ENCODE measurements at places on chromosomes 3 and 15.

DNA sequence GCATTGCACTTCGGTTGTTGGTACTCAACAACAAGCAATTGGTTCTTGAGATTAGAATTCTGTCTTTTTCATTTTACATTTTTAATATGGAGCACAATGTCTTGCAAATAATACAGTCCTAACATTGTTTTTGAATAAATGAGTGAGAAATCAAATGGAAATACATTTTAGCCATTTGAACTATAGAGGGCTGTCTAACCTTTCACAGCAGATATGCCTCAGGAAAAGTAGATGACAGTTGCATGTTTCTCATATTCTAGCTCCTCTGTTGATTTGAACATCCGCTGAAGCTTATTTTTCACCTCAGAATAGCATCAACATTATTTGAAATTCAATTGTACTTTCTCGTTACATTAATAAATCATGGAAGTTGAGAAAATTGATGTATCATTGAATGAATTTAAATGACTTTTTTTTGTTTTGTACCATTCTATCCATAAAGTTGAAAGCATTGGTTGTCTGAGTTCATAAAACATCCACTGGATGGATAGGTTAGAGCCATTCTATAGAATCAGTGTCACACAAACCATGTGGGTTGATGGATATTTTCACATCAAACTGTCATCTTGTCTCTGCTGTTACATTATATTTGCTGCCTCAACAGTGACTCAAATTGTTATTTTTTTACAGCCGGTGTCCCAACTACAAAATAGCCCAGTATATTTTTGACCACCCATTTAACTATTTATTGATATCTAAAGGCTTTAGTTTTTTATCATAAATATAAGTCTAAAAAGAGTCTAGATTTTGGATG is 928.3 kb downstream of the NSUN3 start:
- no peak for DNase-seq

- DNase-seq: no peak
Measured at GRCh38 chr15:51314391-51315337, 23.7 kb downstream of the CYP19A1 start.

- DNase-seq: no peak
Measured at GRCh38 chr15:101349047-101349951, 54.3 kb upstream of the SNRPA1 start.

DNA sequence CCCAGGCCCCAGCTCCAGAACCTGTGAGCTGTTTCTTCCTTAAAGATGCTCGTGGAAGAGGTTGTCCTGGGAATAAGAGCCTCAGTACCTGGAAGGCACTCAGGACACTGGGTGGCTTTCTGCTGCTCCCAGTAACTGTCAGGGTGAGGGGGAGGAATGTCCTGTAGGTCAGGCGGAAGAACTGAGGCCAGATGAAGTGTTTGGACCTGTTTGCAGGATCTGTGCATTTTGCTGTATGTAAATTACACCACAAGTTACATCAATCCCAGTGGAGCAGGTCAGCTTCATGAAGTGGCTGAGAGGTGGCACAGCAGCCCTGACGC is 27.1 kb downstream of the HDAC11 start:
- DNase-seq: no peak

GRCh38 chr15:80659375-80659774 is 35.7 kb upstream of the ABHD17C start:
- no peak for DNase-seq

DNA sequence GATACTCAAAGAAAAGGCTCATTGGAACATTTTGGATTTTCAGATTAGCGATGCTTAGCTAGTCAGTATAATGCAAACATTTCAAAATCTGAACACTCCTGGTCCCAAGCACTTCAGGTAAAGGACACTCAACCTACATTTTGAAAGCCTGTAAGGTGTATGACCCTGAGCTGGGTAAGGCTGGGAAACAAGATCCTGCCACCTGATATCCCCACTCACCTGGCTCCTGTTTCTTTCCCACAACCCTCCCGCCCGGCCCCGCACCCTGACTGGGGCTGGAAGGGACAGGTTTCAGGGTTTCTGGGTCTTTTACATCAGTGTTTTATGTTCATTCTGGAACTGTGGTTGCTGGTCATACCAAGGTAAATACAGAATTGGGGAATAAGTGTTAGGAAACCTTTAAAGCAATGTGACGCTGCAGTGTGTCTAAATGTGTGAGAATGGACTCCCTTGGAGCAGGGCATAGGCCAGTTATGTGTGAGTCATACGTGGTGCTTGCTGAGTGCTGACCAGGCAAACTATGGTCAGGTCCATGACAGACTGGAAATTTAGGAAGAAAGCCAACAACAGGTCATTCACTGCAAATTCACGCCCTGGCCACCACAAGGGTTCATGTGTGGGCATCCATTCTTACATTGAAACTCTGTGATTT is 22.9 kb downstream of the CTXND1 start:
- no peak for DNase-seq

GRCh38 chr3:64143409-64144130 is 81.7 kb downstream of the PRICKLE2 start:
- no peak for DNase-seq

DNA sequence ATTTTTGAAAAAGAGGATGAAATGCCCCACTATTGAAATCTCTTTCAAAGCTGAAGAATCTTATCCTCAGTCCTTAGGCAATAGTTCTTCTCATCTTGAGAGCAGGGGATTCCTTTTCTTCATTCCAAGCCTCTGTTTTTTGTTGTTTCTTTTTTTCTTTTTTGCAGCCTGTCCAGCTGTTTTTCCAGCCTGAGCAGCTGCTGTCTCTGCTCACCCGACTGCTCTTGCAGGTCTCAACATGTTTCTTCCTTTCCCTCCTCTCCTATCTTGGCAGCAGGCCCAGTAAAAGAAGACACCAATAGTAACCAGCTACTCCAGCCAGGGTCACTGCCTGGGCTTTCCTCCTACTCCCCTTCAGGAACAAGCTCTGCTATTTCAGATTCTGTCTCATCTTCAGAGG is 23.8 kb downstream of the MEX3B start:
- DNase-seq: no peak

- no peak for DNase-seq
Measured at GRCh38 chr3:159039286-159039685, 237.4 kb downstream of the MFSD1 start.

- peak; percentile 50 for DNase-seq
Measured at GRCh38 chr3:66303491-66303901, 82.7 kb downstream of the SLC25A26 start.

GRCh38 chr15:70856884-70857561 is 3.1 kb upstream of the LARP6 start:
- no peak for DNase-seq

GRCh38 chr15:63950911-63951481 is 95.3 kb downstream of the DAPK2 start:
- DNase-seq: no peak

GRCh38 chr3:187906416-187906815 is 161.1 kb upstream of the BCL6 start:
- no peak for DNase-seq

DNA sequence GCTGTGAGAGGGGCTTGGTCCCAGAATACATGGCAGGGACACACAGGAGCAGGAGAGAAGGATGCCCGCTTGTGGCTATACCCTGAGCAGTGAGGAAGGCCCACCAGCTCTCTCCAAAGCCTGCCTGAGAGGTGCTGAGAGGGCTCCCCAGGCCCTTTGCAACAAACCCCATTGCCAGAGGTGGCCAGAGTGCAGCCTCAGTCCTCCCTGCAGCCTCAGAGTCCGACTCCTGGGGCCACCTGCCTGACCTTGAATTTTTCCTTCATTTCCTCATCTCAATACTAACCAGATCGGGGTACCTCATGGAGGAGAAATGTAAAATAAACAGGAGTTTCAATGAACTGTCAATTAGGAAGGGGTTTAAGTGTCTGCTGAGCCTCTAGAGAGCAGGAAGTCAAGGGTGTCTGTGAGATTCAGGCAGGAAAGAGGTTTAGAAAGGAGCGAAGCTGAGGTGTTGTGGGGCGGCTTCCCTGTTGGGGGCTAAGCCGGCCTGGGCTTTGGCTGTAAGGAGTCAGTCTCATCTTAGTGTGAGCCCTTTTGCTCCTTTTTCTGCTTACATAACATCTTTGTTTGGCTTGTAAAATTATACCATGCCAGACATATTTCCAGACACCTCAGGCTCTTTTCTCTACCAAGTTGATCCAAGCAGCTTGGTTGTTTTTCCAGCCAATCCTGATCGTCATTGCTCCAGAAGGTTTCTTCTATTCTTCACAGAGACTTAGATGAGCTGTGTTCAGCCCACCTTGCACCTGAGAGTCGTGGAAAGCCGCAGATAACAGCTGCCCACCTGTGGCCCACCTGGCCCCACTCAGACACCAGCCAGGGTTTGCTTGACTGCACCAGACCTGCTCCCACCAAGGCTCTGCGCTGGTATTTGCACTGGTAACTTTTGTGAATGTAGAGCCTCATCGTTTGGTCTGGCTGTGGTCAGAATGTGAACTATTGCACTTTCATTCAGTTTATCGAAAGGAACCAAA is 36.7 kb downstream of the CMTM7 start:
- no peak for DNase-seq

GRCh38 chr3:128710816-128711433 is 15.1 kb upstream of the RAB7A start:
- DNase-seq: no peak

GRCh38 chr15:64211696-64212095 is 48.9 kb upstream of the PPIB start:
- no peak for DNase-seq

- DNase-seq: no peak
Measured at GRCh38 chr3:122067214-122067550, 12.0 kb downstream of the CD86 start.

DNA sequence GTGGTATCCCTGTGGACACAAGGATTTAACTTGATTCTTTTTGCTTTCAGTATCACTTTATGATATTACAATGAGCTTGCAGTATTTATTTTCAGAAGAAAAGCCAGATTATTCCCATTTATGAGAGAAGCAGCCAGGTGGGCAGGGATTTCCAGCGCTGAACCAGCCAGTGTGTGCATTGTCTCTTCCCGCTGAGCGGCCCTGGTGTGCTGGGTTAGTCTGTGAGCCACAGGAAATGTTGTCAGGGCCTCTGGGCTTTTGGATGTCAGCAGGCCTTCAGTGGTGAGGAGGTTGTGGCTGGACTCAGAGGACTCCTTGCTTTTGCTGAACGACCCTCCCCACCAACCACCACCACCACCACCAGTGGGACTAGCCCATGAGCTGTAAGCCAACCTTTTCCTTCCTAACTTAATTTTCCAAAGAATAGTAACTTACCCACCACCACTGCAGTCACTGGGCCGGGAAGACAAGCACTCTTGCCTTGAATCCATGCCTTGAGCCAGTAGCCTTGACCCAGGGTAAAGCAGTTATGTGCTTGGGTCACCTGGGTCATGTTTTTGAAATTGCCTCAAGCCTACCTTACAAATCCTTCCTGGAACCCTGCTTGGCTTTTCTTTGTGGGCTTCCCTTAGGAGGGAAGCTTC is 33.1 kb downstream of the FLNB start:
- no peak for DNase-seq

DNA sequence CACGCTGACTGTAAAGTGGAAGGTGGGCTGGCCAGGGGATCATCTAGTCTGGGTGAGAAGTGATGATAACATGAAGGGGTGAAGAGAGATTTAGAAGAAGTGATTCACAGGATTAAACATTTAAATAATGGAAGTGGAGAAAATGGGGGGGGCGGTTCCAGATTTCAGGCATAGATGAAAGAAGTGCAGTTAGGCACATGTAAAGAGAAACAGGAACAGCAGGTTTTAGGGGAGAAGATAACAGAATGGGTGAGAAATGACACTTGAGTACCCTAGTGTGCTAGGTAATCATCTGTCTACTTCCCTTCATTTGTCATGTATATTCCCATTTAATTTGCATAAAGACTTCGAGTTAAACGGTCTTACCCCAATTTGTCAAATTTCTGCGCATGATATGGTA is 15.3 kb downstream of the B3GNT5 start:
- no peak for DNase-seq

DNA sequence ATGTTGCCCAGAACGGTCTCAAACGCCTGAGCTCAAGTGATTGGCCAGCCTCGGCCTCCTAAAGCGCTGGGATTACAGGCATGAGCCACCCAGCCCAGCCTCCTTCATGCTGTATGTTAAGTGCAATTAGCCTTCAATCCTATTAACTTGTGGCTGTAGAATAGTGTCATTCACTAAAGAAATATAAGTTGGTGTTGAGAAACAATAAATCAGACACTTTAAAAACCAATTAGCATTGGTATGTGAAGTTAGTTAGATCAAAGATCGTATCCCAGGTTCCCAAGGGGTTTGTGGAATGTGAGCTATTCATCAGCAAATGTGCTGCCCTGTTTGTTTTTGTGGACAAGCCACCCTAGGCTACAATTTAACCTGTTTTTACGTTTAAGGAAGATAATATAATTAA is 11.0 kb upstream of the PIK3CB start:
- DNase-seq: no peak

DNA sequence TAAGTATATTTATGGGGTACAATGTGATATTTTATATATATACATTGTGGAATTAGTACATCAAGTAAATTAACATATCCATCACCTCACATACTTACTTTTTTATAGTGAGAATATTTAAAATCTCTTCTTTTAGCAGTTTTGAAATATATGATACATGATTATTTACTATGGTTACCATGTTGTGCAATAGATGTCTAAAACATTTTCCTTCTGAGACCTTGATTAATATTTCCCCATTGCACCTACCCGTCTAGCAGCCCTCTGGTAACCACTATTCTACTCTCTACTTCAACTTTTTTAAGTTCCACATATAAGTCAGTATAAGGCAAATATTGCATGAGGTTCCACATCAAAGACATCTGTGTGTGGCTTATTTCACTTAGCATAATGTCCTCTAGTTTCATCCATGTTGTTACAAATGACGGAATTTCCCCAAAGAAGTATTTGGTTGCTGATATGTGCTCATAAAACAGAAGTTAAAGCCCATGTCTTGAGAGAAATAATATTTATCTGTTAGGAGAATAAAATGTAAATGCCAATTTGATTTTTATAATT is 29.6 kb upstream of the NFKBIZ start:
- no peak for DNase-seq

- no peak for DNase-seq
Measured at GRCh38 chr3:24578951-24579421, 84.3 kb upstream of the THRB start.

DNA sequence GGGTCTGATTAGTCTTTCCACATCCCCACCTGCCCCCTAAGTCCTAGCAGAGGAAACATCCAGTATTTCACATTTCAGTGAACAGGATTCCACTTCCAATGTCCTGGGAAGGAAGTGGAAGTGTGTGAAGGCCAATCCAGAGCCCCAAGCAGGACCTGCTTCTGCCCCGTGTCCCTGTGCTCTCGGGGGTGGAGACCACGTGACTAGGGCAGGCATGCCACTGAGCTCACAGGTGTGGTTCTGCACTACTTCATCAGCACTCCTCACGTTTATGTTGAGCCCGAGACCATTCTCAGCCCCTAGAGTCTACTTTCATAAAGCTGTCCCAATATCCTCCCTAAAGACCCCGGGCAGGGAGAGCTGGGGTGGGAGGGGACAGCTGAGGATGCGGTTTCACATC is 84.3 kb downstream of the RAB11A start:
- no peak for DNase-seq

GRCh38 chr15:39581793-39582285 is 960 bp downstream of the THBS1 start:
- DNase-seq: no peak

All from stimulated activated naive CD4-positive, alpha-beta T cell treated with Interleukin-2 at 50 U/mL for 16 hours (primary cell).